ENCODE measurements at places on chromosomes 11 and 22.

DNA sequence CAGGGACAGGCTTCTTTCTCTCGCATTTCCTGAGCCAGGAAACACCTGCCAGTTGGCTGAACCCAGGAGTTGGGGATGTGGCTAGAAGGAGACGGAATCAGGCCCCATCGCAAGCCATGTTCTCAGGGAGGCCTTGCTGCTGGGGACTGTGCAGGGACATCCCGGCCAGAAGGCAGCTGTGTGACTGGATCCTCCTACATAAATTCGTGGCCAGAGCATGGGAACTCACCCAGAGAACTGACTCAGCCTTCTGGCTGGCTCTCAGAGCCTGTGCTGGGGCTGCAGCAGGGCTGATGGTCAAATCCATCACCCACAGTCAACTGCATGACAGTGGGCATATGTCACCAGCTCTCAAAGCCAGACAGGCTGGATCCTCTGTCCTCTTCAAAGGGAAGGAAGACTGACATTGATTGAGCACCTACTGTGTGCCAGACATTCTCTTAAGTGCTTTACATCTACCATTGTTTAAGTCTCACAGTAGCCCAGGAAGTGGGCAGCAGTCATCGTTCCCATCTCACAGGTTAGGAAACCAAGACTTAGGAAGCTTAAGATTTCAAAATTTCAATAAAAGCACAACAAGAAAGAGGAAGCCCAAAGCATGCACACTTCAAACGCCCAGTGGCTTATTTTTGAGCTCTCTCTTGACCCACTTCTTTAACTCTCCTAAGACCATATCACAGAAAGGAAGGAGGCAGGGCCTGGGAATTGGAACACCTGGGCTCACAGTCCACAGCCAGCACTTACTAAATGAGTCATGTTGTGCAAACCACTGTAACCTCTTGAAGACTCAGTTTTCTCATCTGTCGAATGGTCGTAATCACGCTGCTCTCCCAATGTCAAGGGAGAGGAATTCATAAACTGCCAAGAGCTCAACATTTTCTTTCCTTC lies 30.9 kb upstream of the CACNG2 start:
- DNase-seq: no peak

DNA sequence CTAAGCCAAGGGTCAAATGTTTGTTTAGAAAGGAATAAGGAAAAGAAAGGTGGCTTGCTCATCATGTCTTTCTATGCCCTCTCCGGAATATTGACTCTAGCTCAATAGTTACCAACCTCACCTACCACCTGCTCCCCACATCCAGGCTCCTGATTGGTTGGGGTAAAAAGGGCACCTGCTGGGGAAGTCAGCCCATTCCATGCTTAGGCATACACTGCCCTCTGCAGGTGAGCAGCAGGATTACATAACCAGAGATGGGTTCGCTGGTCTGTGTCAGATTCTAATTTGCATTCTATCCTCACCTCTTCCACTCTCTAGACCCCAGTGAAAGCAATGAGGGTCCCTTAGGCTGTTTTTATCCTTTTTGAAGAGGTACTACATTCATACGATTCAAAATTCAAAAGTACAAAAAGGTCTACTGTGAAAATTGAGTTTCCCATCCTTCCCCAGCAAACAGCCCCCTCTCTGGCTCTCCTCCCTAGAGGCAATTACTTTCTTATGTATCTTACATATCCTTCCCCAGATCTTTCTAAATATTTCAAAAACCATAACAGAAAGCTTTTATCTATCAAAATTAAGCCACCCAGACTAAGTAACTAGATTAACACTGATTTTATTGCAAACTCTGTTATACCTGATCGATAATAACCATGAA lies 98.0 kb upstream of the ASPHD2 start:
- DNase-seq: peak; percentile 37

DNA sequence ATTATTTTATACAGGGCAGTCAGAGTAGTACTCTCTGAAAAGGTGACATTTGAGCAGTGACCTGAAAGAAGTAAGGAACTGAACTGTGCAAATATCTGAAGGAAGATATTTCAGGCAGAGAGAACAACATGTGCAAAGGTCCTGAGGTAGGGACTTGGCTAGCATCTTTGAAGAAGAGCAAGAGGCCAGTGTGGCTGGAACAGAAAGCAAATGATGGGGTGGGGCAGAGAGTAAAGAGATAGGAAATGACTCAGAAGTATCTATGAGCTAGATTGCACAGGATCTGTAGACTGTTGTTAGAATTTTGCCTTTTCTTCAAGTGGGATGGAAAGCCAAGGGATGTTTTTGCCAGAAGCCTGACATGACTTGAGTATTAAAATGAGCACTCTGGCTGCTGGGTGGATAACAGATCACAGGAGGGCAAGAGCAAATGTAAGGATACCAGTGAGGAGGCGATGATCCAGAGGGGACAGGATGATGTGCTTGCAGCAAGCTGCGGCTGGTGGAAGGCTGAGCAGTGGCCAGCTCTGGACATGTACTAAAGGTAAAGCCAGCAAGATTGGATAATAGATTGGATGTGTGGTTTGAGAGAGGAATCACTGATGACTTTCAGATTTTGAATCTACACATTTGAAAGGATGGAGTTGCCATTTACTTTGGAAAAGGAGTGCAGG lies 33.2 kb upstream of the TTC12 start:
- DNase-seq: no peak

- no peak for DNase-seq
Observed at GRCh38 chr11:64608046-64608445, 17.0 kb downstream of the SLC22A12 start.

DNA sequence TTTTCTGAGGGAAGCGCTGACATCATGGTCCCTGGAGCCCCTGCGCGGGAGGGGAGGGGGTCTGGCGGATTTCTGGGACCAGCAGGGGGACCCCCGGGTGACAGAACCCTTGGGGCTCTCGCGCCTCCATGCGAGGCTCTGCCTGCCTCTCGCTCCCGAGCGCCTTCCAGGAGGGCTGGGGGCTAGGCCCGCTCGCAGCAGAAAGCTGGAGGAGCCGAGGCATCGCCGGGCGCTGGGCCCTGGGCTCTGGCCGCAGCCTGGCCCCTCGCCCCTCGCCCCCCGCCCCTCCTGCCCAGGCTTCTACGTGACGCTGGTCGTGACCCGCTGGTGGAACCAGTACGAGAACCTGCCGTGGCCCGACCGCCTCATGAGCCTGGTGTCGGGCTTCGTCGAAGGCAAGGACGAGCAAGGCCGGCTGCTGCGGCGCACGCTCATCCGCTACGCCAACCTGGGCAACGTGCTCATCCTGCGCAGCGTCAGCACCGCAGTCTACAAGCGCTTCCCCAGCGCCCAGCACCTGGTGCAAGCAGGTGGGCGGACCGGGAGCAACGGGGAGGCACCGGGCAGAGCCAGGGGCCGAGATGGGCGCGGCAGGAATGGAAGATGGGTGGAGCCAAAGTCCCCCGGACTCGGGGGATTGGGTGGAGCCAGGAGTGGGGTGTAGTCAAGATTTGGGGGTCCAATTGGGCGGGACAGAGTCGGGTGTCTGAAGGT lies 5.4 kb downstream of the BEST1 start:
- DNase-seq: no peak

Measured in stimulated activated CD4-positive, alpha-beta T cell treated with anti-CD3 and anti-CD28 coated beads, TNF-alpha, amount 100 ng/mL, for 1 hour (primary cell).